ENCODE measurements at places on chromosomes 2 and 18.

GRCh38 chr2:237482485-237482884 lies 4.6 kb upstream of the MLPH start:
- DNase-seq, result peak; percentile 96

DNA sequence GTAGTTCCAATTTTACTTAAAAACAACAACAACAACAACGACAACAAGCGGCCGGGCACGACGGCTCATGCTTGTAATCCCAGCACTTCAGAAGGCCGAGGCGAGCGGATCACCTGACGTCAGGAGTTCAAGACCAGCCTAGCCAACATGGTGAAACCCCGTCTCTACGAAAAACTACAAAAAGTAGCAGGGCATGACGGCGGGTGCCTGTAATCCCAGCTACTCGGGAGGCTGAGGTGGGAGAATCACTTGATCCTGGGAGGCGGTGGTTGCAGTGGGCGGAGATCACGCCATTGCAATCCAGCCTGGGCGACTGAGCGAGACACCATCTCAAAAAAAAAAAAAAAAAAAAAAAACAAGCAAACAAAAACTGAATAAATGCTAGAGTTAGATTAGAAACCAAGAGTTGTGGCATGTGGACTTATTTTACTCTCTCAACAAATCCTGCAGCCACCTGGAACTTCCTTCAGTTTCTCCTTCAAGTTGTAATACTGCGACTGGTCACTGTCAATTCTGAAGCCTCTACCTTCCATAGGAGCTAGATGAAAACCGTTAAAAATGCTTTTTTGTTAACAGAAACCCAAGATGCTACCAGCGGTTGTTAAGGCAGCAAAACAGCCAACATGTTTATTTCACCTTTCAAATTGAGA lies 1.3 kb downstream of the ATP5F1A start:
- DNase-seq, result peak; percentile 20

- DNase-seq, result no peak
These were observed 67.0 kb downstream of the TTC21B start for GRCh38 chr2:165886487-165887146.

- no peak for DNase-seq
These were observed 95.2 kb downstream of the ZNF516 start for GRCh38 chr18:76399613-76400391.

GRCh38 chr2:12430407-12431133 lies 286.2 kb upstream of the TRIB2 start:
- no peak for DNase-seq

Measured in thyroid gland (tissue), 4 donors.